GM23248 (cell line): ENCODE measurements at places on chromosomes 11 and 22.

GRCh38 chr11:80519596-80520506 lies 1079.0 kb upstream of the TENM4 start:
- DNase-seq = no peak

GRCh38 chr11:134228625-134229024 lies 4.2 kb downstream of the VPS26B start:
- peak; percentile 82 for DNase-seq

DNA sequence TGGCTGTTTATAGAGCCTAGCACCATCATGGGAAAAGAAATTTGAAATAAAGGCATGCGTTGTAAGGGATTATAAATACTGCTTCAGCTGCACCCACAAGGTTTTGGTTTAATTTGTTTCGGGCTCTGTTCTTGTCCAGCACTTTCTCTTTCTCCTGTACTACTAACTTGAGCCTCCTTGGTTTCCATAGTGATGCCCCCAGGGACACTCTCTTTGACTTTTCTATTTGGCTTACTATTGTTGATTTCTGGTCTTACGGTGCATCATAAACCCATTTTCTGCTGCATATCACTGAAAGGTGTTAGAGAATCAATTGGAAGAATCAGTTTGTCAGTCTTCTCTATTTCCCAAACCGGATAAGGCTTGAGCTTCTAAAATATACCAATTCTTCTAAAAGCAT lies 1674.3 kb upstream of the RAG2 start:
- no peak for DNase-seq

GRCh38 chr11:128505449-128506065 lies 81.8 kb downstream of the ETS1 start:
- no peak for DNase-seq

DNA sequence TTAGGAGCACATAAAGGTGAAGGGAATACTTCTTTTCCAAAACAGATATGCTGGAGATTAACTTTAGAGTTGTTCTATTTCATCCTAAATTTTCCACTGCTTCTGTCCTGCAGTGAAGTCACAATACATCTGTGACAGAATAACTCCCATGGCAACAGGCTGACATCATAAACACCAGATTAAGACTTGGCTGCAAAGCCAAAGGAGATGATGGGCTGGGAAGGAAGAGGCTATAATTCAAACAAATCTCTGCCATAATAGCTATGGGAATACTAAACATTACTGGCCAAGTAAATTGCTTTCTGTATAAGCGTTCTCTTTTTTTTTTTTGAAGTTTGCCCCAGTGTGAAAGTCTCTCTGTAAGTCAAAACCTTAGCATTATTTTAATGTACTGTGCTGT lies 107.7 kb downstream of the CADM1 start:
- DNase-seq = no peak

DNA sequence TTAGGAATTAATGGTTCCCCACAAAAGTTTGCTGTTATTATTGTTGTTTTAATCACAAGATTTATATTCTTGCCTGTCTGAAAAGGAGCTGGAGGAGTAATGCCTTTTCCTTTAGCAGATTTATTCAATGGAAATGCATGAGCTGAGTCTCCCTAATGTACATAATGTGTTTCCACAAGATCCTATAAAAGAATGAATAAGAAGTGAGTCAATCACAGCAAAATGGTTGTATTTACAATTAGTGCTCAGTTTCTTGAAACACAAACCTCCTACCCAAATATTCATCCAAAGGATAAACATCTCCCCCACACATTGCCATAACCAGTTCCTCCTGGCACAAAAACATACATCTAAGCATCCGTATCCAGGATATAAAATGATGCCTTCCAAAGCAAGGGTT lies 33.3 kb downstream of the ME3 start:
- no peak for DNase-seq

DNA sequence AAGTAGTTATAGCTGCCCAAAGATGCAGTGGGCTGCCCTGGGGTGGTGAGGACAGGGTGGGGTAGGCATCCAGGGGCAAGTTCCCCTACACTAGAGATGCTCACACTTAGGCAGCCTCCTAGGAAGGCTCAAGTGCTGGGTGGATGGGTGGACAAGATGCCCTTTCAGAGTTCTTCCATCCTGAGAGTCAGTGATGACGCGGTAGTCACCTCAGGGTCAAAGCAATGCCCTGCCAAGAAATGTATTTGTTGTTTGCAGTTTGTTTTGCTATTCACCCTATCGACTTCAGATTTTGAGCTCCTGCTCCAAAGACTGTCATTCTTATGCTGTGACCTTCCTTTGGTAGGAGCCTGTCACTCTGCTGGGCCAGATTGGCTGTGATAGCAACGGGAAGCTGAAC lies 18.9 kb downstream of the POLA2 start:
- no peak for DNase-seq

DNA sequence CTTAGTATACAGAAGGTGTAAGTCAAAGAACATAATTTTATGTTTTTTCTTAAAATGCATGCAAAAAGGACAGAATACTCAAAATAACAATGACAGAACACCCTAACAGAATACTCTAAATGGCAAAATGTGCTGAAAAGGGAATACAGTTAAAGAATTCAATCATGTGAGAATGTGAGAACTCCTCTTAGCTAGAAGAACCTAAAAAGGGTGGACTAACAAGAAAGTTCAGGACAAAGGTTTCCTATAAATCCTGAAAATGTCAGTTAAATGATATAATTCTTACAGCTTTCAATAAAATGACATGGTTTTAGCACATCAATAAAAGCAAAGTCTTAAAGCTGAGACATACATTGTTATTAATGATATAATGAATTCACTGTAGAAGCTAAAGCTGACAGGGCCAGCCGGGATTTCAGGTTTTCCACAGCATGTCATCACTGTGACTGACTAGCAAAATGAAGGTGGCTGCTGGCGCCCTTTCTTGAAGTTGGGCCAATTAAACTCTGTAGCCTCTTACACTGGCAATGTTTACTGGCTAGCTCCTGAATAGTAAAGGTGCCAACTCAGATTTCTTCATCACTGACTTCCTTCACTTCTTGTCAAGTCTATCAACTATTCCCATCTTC lies 244.4 kb downstream of the TTC28 start:
- DNase-seq = peak; percentile 37

GRCh38 chr11:2466869-2467694 lies 22.3 kb downstream of the KCNQ1 start:
- DNase-seq = no peak

DNA sequence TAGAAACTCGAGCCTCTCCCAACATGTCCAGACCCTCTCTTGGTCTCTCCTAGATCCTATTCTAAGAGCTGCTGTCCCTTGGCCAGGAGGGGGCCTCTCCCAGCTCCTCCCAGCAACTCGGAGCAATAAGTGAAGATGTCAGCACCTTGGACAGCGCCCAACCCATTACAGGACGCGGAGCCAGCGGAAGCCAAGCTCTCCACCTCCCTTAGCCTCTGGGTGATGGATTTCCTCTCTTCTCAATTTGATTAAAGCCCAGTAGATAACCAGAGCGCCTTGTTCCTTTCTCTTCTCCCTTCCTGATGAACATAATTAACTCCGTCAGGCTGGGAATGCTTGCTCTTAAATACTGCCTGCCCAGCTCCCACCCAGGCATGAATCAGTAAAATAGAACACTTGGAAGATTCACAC lies 26.2 kb upstream of the TPBGL start:
- peak; percentile 87 for DNase-seq

DNA sequence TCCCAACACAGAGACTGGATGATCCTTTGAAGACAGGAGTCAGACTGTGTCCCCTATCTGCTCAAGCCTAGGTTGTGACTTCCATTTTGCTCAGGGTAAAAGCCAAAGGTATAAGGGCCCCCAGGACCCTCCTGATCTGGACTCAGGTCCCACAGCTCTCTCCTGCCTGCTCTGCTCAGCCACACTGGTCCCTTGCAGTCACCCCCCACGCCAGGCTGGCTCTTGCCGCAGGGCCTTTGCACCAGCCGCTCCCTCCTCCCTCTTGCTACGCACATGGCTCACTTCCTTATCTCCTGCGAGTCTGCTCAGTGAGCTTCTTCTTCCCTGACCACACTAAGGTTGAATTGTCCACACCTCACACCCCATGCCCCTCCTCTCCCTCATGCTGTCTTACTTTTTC lies 28.4 kb upstream of the CACNG2 start:
- DNase-seq = no peak

GRCh38 chr22:23829845-23830372 lies 8.9 kb downstream of the DERL3 start:
- peak; percentile 91 for DNase-seq

- DNase-seq = no peak
These were observed 48.6 kb upstream of the OLFML1 start for GRCh38 chr11:7436657-7437056.

DNA sequence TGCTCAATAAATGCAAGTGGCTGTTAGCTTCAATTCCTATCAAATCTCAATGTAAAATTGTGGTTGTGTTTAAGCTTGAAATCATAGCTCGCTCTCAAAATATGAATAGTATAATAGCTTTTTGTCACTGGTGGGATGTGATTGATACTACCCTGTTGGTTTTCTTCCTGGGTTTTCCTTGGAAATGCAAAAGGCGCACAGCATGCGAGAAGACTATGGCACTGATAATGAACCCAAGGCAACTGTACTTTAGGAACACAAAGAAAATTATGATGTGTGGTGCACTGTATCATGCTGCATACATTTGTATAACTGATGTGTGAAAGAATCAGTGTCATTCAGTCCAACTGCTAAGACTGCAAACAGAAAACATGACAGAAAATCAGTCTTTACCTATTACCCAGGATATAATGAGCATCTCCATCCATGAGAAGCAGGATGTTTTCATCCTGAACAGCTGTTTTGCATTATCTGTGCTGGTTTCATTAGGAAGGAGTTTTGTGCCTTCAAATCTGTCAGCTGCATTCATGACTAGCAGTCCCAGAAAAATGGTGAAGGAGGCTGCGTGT lies 101.2 kb downstream of the TRPC6 start:
- DNase-seq = no peak

DNA sequence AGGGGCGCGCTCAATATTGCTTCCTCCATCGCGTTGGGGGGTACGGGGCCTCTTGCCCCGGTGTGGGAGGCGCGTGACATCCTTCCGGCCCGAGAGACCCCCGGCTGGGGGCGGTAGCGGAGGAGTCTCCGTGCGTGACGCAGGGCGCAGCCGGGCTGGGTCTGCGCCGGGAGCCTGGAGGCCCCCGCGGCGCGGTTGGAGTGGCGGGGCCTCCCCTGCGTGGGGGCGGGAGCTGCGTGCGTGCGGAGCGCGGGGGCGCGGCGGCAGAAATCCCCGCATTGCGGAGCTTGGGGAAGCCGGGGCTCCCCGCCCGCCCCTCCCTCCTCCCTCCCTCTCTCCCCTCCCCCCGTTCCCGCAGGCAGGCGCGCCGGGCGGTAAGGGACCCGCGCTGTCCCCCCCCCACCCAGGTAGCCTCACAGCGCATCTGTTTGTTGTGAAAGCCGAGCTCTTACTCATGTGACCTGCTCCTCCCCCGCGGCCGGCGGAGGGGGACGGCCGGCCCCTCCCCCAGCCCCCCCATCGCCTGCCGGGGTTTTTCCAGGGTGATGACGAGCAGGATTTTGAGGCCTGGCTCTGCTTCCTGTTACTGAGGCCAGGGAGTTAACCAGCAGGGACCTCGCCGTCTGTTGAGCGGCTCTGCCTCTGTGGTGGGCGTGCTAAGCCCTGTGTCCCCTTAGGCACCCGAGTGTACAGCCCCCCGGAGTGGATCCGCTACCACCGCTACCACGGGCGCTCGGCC lies 1.6 kb downstream of the PIM3 start:
- peak; percentile 92 for DNase-seq

DNA sequence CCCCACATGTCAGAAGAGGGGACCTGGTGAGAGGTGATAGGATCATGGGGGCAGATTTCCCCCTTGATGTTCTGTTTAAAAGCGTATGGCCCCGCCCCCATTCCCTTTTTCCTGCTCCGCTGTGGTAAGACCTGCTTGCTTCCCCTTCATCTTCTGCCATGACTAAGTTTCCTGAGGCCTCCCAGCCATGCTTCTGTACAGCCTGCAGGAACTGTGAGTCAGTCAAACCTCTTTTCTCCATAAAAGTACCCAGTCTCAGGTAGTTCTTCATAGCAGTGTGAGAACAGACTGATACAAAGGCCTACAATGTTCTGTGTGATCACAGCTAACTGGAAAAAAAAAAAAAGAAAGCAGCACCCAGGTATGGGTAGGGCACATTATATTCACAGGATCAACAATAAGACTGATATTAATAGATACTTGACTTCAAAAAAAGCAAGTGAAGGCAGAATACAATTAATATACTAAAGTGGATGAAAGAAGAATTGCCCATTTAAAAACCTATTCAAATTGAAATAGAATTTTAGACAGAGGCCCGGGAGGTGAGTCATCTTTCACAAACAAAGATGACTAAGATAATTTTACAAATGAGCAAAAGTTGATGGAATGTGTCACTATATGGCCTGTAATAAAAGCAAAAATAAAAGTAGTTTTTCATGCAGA lies 1.7 kb upstream of the OR52K1 start:
- peak; percentile 61 for DNase-seq

- DNase-seq = peak; percentile 86
These were observed 44.2 kb downstream of the NAV2 start for GRCh38 chr11:19756675-19757475.

DNA sequence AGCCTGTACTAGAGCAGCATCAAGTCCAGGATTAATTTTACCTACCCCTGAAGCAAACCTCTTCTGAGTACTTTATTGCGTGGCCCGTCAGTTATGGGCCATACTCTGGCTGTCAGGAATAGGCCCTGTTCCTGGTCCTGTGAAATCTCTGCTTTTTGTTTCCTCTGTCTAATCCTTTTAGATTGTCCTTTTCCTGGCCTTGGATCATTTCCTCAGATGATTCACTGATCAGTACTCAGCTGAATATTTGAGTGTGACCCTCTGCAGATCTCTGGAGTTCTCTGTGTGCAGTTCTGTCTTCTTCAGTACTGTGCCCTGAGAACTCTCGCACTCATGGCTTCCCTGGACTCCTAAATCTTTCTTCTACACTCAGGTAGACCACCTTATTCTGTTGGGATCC lies 123.5 kb downstream of the UVRAG start:
- DNase-seq = peak; percentile 68

- peak; percentile 10 for DNase-seq
These were observed 58.8 kb downstream of the PDGFD start for GRCh38 chr11:104105155-104105554.

DNA sequence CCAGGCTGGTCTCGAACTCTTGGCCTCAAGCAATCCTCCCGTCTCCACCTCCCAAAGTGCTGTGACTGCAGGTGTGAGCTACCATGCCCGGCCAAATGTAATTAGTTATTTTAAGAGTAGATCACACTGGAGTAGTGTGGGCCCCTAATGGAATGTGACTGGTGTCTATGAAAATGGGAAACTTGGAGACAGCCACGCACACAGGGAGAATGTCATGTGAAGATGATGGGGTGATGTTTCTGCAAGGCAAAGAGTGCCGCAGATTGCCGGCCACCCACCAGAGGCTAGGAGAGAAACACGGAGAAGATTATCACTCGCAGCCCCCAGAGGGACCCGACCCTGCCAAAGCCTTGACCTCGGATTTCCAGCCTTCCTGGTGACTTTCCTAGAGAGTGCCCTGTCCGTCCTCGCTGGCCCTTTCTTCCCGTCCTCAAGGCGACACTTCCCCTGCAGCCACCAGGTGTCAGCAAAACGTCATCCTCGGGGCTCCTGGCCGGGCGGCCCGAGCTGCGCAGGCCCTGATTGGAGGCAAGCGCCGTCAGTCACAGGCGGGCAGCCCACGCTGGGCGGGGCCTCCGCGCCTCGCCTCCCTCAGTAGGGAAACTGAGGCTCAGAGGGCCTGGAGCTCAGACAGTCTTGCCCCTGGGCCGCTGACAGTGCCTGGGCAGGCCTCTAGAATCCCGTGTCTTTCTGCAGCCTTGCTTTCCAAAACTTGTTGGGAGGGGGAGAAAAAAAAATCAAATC lies 16.3 kb downstream of the CRYBB2 start:
- DNase-seq = peak; percentile 71
